Panc1 (cell line): ENCODE measurements at places on chromosomes 2 and 18.

- peak; percentile 39 for DNase-seq
Observed at GRCh38 chr2:219155054-219155644, 5.5 kb downstream of the NHEJ1 start.

DNA sequence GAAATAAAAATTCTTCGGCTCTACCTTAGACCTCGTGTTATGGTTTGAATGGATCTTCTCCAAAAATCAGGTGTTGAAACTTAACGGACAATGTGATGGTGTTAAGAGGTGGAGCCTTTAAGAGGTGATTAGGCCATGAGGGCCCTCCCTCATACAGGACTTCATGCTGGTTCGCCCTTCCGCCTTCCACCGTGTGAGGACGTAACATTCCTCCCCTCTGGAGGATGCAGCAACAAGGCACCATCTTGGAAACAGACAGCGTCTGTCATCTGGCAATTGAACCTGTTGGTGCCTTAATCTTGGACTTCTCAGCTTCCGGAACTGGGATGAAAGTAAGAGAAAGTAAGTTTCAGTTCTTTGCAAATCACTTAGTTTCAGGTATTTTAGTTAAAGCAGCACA, 126.3 kb upstream of the SPRED2 start:
- no peak for DNase-seq

GRCh38 chr2:211085056-211085680, 528.8 kb downstream of the CPS1 start:
- DNase-seq, result peak; percentile 13

DNA sequence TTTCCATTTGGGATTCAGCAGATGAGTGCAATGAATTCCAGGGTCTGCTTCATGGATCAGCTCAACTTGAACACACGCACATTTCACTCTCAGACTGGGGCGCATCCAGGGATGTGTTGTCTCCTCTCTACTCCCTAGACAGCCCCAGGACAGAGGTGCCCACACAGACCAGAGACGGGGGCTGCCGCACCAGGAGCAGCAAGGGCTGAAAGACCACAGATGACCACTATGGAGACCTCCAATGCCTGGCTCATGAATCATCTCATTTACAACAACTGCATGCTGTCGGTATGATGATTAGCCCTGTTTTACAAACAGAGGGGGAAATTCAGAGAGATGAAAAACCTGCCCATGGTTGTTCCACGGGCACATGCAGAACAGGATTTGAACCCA, 63.1 kb downstream of the CYP26B1 start:
- no peak for DNase-seq

DNA sequence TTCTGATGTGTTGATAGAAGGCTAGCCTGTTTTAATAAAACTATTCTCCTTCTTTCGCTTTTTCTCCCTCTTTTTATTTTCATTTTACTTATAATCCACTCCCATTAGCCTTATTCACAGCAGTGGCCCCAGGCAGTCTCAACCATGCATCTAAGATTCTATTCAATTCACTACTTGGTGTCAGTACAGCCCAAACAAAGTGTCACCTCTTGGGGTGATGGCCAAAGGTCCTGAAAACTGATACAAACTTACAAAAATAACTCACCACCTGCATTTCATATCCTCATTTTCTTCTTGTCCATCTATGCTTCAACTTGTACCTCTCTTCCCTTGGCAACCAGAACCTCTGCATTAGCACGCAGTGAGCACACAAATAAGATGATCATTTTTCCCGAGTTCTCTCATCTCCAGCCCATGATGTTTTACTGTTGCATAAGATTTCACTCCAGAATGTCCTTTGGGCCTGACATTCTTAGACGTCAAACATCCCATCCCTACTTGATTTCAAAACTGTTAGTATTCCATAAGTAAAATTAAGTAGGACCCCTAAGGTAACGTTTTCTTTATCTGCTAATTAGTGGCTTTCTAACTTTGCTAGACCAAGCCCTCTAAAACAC, 559.3 kb upstream of the TNP1 start:
- no peak for DNase-seq

DNA sequence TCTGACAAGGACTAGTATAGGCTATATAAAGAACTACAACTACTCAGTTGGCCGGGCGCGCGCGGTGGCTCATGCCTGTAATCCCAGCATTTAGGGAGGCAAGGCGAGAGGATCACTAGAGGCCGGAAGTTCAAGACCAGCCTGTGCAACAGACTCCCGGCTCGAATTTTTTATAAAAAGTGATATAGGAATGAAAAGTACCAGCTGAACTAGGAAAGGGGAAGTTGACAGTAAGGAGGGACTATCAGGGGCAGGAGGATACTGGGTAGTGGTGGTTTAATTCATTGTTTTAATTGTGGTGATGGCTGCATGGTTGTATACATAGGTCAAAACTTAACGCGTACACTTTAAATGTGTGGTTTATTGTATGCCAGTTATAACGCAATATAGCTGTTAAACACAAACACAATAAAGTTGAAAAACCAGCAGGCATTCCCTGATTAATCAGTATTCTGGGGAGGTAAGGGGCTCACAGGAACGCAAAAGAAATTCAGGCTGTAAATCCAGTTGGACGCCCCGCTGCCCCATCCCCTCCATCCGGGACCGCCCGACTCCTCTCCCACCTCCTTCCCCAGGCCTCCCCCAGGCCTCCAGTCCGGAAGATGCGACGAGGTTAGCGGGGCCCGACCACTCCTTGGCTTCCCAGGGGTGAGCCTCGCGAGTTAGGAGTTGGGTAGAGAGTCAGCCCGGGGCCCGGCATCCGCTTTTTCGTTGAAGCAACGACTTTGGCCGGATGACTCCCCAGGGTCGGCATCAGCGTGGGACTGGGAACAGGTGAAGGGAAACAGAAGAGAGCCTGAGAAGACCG, 746 bp upstream of the POLR1B start:
- DNase-seq, result peak; percentile 0

GRCh38 chr18:703213-703967, 9.0 kb downstream of the ENOSF1 start:
- peak; percentile 32 for DNase-seq

DNA sequence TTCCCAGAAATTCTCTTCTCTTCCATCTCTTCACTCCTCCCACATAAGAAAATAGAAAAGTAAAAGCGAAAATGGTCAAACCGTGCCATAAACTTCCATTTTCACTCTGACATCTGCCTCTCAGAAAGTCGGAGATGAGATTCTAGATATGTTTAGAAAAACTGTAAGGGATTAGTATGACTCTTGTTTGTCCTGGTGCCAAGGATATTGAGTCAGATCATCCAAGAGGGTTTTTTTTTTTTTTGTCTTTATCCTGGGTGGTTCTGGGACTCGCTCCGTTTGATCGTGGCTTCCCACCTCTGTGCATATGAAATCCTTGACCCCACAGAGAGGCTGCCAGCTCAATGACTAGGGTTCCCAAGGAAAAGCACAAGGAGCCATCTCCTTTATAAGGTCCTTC, 17.3 kb downstream of the EN1 start:
- no peak for DNase-seq

DNA sequence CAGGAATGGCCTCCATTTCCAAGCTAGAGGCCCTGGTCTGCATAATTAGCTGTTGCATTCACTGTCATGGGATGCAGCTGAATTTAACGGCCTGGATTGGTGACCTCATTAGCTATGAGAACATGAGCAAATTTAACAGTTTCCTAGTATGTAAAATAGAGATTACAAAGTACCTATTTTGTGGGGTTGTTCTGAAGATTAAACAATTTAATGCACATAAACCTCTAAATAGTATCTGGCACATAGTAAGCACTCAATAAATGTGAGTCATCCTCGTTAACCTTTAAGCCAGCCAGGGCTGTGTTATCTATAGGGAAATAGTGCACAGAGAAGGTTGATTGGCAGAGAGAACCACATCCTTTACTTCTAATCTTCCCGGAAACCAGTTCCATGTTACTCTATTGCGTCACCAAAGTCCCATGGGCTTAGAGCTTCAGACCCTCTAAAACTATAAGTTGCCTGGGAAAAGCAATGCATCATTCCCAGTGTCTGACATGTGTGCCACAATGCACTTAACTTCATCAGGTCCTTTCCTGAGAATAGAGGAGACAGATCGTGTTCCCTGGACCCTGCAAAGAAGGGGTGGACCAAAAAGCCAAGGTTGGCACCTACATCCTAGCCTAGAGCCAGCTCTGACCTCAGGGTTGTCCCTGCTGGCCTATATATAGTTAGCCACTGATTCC, 196.5 kb downstream of the LNPK start:
- DNase-seq, result no peak

- no peak for DNase-seq
Observed at GRCh38 chr2:100416935-100417710, at the start of gene CHST10. TSS of gene CHST10 (minus strand) at chr2:100417668. CDS start at chr2:100406675, 10,993 bp downstream.

DNA sequence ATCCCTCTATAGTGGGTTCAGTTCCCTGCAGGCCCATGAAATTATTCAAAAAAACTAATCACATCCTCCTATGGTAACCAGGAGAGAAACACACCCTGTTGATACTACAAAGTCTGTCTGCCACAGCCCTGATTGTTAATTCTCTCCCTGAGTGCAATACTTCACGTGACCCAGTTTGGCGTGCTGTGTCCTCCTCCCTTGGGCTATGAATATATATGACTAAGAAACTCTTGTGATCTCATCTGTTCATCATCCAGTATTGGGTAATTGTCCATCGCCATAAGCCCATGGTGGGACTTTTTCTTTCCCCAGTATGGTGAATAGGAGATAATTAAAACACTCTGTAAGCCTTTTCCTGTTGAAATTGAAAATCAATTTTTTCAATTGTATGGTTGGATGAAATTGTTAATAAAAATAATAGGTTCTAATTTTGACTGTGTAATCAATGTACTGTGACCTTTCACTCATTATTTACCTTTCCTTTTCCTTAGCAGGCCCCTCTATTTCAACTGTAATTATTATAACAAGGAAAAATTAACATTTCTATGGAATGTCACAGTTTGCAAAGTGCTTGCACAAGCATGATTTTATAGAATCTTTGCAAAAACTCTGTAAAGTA, 1822.6 kb downstream of the SUCLG1 start:
- DNase-seq, result no peak

DNA sequence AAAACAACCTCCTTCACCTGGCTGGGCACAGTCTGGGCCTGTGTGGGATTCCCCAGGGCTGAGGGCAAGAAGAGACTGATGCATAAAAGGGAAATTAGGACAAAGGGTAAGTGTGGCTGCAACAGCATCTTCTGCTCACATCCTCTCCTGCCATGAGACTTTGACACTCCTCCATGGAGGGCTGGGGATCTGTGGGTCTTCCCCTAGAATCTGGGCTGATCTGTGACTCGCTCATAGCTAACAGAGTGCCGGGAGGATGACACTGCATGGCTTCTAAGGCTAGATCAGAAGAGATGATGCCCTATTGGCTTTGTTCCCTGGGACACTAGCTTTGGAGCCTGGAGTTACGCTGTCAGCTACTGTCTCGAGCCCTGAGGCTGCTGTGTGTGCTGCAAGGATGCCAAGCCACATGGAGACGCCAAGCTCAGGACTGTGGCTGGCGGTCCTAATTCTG, 24.3 kb downstream of the MOCOS start:
- no peak for DNase-seq

- no peak for DNase-seq
Observed at GRCh38 chr2:238252766-238253630, 13.2 kb upstream of the HES6 start.

GRCh38 chr2:127650041-127650784, 4.3 kb downstream of the GPR17 start:
- DNase-seq, result no peak

GRCh38 chr2:479490-480176, 191.7 kb upstream of the ALKAL2 start:
- DNase-seq, result no peak

DNA sequence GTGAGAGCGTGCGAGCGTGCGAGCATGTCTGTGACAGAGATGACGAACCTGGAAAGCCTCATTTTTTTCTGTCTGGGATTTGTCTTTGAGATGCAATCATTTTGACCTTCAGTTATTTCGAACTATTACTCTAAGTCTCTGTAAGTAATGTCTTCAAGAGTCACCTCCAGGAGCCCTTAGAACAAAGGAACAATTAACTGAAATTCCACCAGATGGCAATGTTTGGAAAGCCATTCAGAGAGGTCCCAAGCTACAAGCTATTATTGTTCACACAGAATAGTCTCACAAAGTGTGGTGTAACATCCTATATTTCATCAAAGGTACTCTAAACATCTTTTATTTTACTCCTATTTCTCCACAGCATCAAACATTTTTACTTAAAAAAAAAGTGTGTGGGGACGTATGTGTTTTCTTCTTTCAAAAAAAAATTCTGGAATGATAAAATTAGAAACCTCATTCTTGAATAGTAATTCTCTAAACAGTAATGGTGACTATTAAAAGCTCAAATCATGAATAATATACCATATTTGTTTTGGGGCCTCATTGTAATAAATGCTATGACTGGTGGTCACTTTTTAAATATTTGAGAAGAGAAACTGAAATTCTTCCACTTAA, 35.1 kb upstream of the MAPRE2 start:
- peak; percentile 46 for DNase-seq

GRCh38 chr2:172833898-172834297, 98.3 kb downstream of the RAPGEF4 start:
- no peak for DNase-seq

DNA sequence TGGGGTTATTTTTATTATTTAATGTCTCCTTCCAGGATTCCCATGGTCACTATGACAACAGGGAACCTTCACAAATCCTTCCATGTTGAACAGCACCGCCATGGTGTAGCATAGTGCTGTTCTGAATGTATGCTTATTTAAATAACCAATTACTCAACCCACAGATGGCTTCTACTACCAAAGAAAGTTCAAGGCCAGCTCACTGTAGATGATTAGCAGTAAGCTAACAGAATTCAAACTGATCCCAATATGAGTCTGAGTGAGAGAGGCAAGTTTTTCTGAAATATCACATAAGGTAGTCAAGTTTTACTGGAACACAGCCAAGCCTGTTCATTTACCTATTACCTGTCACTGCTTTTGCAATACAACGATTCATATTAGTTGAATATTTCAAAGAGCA, 51.2 kb downstream of the CLASP1 start:
- no peak for DNase-seq

- DNase-seq, result no peak
Observed at GRCh38 chr2:127623388-127624319, 22.3 kb upstream of the GPR17 start.

DNA sequence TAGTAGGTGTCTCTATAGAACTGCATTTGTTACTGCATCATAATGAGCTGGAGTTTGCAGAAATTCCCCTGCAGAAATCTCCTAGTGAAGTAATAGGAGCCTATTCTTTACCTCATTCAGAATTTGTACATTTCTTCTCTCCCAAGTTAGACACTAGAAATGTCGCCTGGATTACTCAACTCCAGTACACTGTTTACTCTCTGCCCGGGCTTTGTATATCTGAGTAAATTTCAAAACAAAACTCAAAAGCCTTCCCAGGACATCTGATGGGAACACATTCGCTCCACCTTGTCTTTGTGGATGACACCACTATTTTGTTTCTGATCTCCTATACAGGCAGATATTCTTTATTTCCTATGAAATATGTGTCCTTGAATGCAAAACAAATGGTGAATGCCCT, 76.8 kb downstream of the POU3F3 start:
- DNase-seq, result no peak

DNA sequence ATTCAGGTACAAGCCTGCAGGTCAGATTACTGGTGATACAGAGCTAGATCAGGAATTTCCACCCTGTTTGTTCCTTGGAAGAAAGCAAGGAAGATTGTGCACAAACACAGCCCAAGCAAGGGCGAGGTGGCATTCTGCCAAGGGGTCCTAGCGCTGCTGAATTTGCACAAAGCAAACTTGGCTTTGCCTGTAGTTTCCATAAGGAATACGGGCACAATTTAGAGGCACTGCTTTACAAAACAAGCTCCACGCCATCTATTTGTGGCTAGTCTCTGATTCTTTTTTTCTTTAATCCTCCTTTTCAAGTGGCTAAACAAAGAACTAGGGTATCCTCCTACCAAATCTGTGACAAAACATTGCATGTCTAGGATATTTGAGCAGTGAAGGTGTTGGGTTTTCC, 195.5 kb upstream of the ACVR2A start:
- no peak for DNase-seq

- no peak for DNase-seq
Observed at GRCh38 chr18:23069481-23069880, 65.8 kb upstream of the CABLES1 start.
